ENCODE measurements at places on chromosomes 3 and 15. TPM values are rescaled to one million over a fixed set of nuclear protein-coding genes. Genes with fewer than 3 reads are reported as not detected.

The POC1A gene
- total RNA-seq = 18.7 TPM

The GNAT1 gene
- not detected for total RNA-seq

DNA sequence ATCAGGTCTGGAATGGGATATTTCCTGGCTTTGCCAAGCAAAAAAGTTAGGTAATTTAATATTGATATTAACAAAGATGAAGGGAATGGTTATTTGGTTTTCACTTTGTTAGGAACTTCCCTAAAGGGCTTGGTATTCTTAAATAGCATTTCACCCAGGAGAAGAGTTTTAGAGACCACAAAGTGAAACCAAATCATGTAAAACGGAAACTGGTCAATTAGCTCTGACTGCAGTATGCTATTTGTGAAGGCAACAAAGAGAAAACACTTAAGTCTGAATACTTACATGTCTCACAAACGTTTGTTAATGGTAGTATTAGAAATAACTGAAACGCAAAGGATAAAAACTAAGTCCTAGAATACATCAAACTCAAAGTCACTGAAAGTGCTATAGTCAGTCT is 32.4 kb upstream of the SETMAR start:
- no peaks in the 10 kb centered on the region for H3K27me3 ChIP-seq
- no peaks in the 10 kb centered on the region for H3K4me1 ChIP-seq
- no peak overlapping the region for H3K4me3 ChIP-seq
- H3K27ac ChIP-seq = no peak overlapping the region
- DNase-seq = no peak

DNA sequence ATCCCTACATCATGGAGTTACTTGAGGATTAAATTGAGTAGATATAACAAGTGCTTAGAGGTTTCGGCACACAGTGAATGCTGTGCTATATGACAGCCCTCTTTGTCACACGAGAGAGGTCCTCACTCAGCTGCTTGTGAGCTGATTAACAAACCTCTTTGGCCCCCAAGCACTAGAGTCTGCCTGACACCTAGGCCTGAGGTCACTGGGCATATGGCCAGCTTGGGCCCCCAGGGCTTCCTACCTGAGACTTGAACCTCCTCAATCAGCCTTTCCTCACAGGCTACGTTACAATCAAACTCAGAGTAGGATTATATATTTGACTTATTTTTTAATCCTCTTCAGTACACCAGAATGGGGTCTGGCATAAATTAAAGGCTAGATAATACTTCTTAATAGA is 88.8 kb downstream of the WDR72 start:
- no peaks in the 10 kb centered on the region for H3K4me1 ChIP-seq
- H3K27ac ChIP-seq = no peak overlapping the region
- H3K4me3 ChIP-seq = no peak overlapping the region
- no peak for DNase-seq
- H3K36me3 ChIP-seq = no peaks in the 10 kb centered on the region
- H3K27me3 ChIP-seq = no peaks in the 10 kb centered on the region

- H3K4me1 ChIP-seq = no peaks in the 10 kb centered on the region
- H3K27me3 ChIP-seq = no peaks in the 10 kb centered on the region
- no peak overlapping the region for H3K27ac ChIP-seq
- H3K4me3 ChIP-seq = no peak overlapping the region
Measured at GRCh38 chr3:168864107-168865021, 768.6 kb upstream of the GOLIM4 start.

DNA sequence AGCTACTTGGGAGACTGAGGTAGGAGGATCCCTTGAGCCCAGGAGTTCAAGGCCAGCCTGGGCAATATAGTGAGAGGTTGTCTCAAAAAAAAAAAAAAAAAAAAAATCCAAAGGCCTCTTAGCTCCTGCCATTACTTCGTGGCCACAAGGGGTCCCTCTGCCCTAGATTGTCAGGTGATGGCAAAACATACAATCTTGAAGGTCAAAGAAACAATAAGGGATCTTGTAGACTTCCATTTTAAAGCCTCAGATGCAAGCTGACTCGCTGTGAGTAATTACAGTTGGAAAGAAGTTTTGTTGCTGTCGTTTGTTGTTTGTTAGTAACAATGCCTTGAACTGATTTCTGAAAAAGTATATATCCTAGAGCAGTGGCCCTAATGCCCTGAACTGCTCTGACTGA is 55.9 kb upstream of the PLCL2 start:
- no peaks in the 10 kb centered on the region for H3K36me3 ChIP-seq
- H3K4me1 ChIP-seq = no peaks in the 10 kb centered on the region
- no peak overlapping the region for H3K4me3 ChIP-seq
- H3K27ac ChIP-seq = no peak overlapping the region

- no peaks in the 10 kb centered on the region for H3K27me3 ChIP-seq
- peaks cover 20% of the 10 kb centered on the region for H3K4me1 ChIP-seq
- H3K27ac ChIP-seq = no peak overlapping the region
Measured at GRCh38 chr3:194871143-194871863, 185.6 kb downstream of the FAM43A start.

DNA sequence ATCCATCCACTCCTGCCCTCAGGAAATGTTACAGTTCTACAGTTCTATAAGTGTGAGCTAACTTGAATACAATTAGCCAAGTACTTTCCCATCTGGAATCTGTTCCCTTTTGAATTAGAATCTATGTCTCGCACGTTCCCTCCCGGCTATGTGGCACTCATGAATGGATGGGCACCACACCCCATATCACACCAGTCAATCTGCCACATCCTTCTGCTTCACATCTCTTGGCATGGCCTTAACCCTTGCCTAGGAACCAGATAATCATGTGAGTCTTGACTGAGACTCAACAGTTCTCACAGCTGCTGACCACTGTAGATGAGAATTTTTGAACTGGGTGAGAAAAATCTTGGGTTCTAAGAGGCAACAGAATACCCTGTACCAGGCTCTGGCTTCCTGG is 180.2 kb downstream of the TNIK start:
- peaks cover 11% of the 10 kb centered on the region for H3K4me1 ChIP-seq
- no peaks in the 10 kb centered on the region for H3K27me3 ChIP-seq
- H3K4me3 ChIP-seq = no peak overlapping the region
- no peaks in the 10 kb centered on the region for H3K36me3 ChIP-seq

DNA sequence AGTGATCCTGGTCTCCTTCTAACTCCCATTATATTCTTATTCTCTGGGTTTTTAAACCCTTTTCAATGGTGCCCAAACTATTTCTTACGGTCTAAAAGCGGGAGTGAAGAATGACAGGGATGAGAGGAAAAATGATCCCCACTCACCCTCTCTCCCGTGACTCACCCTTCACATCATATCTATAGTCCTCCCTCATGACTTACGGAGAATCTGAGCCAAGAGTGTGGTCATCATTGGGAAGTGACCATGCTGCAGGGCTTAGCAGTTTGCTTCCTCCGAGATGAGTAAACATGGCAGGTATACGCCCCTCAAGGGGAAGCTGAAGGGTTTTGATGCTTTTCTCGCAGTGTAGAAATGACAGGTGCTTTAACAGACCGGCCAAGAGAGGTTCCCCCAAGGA is 274.0 kb downstream of the RYR3 start:
- no peaks in the 10 kb centered on the region for H3K36me3 ChIP-seq
- H3K27ac ChIP-seq = no peak overlapping the region
- no peak for DNase-seq

DNA sequence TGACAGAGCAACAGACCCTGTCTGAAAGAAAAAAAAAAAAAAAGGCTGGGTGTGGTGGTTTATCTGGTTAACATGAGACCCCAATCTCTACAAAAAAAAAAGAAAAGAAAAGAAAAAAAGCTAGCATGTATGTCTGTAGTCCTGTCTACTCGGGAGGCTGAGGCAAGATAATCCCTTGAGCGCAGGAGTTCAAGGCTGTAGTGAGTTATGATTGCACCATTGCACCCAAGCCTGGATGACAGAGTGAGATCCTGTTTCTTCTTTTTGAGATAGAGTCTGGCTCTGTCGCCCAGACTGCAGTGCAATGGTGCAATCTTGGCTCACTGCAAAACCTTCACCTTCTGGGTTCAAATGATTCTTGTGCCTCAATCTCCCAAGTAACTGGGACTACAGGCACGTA is 8.4 kb upstream of the DHX30 start:
- H3K27me3 ChIP-seq = no peaks in the 10 kb centered on the region
- H3K4me1 ChIP-seq = no peaks in the 10 kb centered on the region
- no peak for DNase-seq
- H3K4me3 ChIP-seq = no peak overlapping the region
- no peak overlapping the region for H3K27ac ChIP-seq
- H3K36me3 ChIP-seq = no peaks in the 10 kb centered on the region

DNA sequence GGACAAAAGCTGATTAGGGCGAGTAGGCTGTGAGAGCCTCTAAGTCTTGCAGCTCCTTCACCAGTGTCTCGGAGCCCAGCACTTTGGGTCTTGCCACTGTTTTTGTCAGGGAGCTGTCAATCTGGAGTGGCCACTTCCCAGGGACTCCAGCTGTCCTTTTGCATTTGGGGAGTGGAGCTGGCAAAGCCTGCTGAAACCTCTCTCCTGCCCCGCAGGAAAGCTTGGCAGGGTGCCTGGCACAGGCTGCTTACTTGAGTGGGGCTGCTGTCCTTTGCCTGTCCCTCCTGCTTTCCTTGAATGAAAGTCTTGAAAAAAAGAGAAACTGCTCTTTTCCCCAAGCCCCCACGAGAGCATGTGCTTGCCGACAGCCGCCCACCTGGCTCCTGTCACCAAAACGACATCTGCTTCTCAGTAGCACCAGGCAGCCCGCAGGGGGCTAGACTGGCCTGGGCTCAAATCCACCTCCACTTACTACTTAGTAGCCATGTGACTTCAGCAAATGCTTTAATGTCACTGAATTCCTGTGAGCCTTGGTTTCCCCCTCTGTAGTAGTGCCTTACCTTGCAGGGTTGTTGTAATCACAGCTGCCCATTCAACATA is 13.7 kb downstream of the USP13 start:
- no peak overlapping the region for H3K27ac ChIP-seq
- H3K27me3 ChIP-seq = no peaks in the 10 kb centered on the region
- no peaks in the 10 kb centered on the region for H3K36me3 ChIP-seq

GRCh38 chr3:53457068-53457467 is 37.3 kb upstream of the CACNA1D start:
- H3K27ac ChIP-seq = no peak overlapping the region
- no peak overlapping the region for H3K4me3 ChIP-seq
- H3K27me3 ChIP-seq = peaks cover 30% of the 10 kb centered on the region
- no peaks in the 10 kb centered on the region for H3K4me1 ChIP-seq

DNA sequence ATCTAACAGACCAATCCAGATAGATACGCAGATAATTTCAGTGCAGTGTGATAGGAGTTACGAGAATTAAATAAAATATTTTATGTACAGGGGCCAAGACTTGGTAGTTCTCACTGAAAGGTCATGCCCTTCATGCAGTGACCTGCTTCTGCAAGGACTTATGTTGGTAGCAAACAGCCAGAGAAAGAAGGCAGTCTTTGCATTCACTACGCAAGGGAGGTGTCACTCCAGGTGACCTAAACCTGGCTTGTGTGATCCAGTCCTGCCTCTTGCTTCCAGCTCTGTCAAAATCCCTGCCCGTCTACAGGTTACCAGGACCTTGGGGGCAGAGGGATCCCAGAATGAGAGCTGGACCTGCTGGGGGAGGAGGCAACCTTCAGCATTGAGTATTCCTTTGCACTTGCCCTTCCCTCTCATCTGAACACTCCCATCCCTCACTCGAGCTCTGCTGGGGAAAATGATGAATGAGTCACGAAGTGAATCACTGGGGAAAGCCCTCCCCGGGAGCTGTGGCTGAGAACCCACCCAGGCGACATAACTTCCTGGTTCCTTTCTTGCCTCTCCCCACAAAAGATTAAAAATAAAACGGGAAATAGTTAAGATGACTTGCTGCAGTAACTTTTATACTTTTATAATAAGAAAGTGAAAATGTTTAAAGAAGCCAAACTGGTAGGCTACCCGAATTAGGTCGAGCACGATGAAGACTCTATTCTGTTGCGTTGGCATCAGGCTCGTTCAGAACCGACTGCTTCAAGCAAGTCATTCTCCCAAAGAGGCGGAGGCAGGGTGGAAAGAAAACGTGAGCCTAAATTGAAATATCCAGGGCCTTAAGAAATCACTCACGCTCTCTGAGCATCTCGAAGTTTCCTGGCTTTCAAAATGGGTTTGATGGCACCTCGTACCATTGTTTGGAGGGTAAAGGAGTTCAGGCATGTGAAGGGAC is 216.1 kb downstream of the SLCO3A1 start:
- H3K27ac ChIP-seq = no peak overlapping the region
- H3K4me3 ChIP-seq = no peak overlapping the region
- DNase-seq = no peak
- peaks cover 11% of the 10 kb centered on the region for H3K4me1 ChIP-seq
- no peaks in the 10 kb centered on the region for H3K36me3 ChIP-seq

GRCh38 chr3:22371607-22372291 is 620.7 kb upstream of the ZNF385D start:
- H3K27ac ChIP-seq = no peak overlapping the region
- no peaks in the 10 kb centered on the region for H3K36me3 ChIP-seq
- peaks cover 72% of the 10 kb centered on the region for H3K27me3 ChIP-seq
- H3K4me1 ChIP-seq = peaks cover 4% of the 10 kb centered on the region

- no peaks in the 10 kb centered on the region for H3K36me3 ChIP-seq
- no peaks in the 10 kb centered on the region for H3K27me3 ChIP-seq
- no peak overlapping the region for H3K4me3 ChIP-seq
- no peak for DNase-seq
- H3K27ac ChIP-seq = no peak overlapping the region
Measured at GRCh38 chr3:123693584-123694190, 108.8 kb upstream of the HACD2 start.

DNA sequence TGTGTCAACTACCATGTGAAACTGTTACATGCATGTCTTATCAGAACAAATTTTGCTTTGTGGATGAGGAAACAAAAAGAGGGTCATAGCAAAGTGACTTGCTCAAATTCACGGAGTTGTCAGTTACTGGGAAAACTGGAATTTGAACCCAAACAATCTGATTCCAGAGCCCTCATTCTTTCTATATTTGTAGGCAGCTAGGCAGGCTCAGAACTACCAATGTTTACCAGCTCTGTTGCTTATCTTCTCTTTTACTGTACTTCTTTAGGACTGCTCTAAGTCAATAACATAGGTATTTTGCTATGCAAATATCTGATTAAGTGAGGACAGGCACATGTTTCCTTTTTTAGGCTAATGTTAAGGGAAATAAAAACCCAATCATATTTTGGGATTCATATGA is 450.5 kb downstream of the ZPLD1 start:
- H3K27me3 ChIP-seq = no peaks in the 10 kb centered on the region
- no peak for DNase-seq
- no peak overlapping the region for H3K4me3 ChIP-seq
- H3K36me3 ChIP-seq = no peaks in the 10 kb centered on the region
- no peak overlapping the region for H3K27ac ChIP-seq

DNA sequence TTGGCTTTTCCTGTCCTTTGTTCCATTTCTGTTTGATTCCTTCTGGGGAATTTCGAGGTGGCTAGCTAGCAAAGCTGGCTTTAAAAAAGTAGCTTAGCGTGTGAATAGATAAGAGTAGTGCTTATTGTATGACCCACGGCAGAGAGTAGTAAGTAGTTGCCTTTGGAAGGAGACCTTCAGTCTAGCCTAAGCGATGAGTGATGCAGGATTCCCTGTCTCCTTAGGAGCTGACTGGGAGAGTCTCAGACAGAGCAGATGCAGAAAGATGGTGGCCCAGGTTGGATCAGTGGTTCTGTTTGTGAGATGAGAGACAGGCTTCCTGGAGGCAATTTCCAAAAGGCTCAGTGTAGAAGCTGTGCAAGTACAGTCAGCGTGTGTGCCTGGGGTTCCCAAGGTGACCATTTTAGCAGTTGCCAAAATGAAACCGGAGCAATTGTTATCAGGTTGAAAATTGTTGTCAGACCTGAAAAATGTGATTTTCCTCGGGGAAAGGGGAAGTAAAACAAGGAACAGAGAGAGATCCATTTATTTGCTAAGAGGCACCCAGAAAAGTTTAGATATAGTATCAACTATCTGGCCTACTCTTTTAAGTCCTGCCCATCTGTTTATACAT is 681 bp upstream of the IL5RA start:
- H3K36me3 ChIP-seq = no peaks in the 10 kb centered on the region
- H3K27me3 ChIP-seq = no peaks in the 10 kb centered on the region
- no peak for DNase-seq
- no peak overlapping the region for H3K4me3 ChIP-seq
- peaks cover 8% of the 10 kb centered on the region for H3K4me1 ChIP-seq
- no peak overlapping the region for H3K27ac ChIP-seq
